ENCODE measurements at places on chromosomes 5 and 9. TPM values are rescaled to one million over a fixed set of nuclear protein-coding genes. Genes with fewer than 3 reads are reported as not detected.

PIGO gene
- 10.8 TPM for total RNA-seq

IL6ST gene
- 586 TPM for total RNA-seq

ARL14EPL gene
- total RNA-seq, result 0.27 TPM

HSPB3 gene
- total RNA-seq, result not detected

COL23A1 gene
- total RNA-seq, result not detected

CTSV gene
- 1.2 TPM for total RNA-seq

Data from thoracic aorta endothelial cell (primary cell).